ENCODE measurements at places on chromosomes 1 and 21. TPM values are rescaled to one million over a fixed set of nuclear protein-coding genes. Genes with fewer than 3 reads are reported as not detected.

The FCRL4 gene
- not detected for total RNA-seq

The RAD54L gene
- total RNA-seq: 33.1 TPM

The SPSB1 gene
- total RNA-seq: 11.3 TPM

The PRKCZ gene
- total RNA-seq: 41.0 TPM

The GSTM1 gene
- 10.8 TPM for total RNA-seq

The TLCD4 gene
- 0.14 TPM for total RNA-seq

The HSD3B1 gene
- total RNA-seq: not detected

The SLAMF9 gene
- 32.0 TPM for total RNA-seq

The TTC24 gene
- total RNA-seq: not detected

The OVAAL gene
- not detected for total RNA-seq

The CSRP1 gene
- 381 TPM for total RNA-seq

The NFIA gene
- 15.4 TPM for total RNA-seq

The HES3 gene
- 0.78 TPM for total RNA-seq

The LCE2B gene
- total RNA-seq: not detected

The VHLL gene
- not detected for total RNA-seq

The AIRE gene
- not detected for total RNA-seq

The GABRD gene
- total RNA-seq: not detected

The OR2T34 gene
- not detected for total RNA-seq

The TENT5C gene
- 0.19 TPM for total RNA-seq

The TNFRSF8 gene
- not detected for total RNA-seq

The TRIM46 gene
- 1.8 TPM for total RNA-seq

The S100A7 gene
- total RNA-seq: 0.42 TPM

The DNM3 gene
- 2.0 TPM for total RNA-seq

The KPRP gene
- total RNA-seq: not detected

The CFAP74 gene
- not detected for total RNA-seq

The CNIH3 gene
- 0.14 TPM for total RNA-seq

The CYYR1 gene
- total RNA-seq: 3.2 TPM

The ACTL8 gene
- not detected for total RNA-seq

The DNAJC28 gene
- total RNA-seq: 0.42 TPM

The MYBPH gene
- not detected for total RNA-seq

The SCNM1 gene
- total RNA-seq: 26.5 TPM

The RGS5 gene
- total RNA-seq: 1.1 TPM

The RAB42 gene
- total RNA-seq: 0.51 TPM

The KCNA2 gene
- total RNA-seq: not detected

The PRR9 gene
- not detected for total RNA-seq

The FMO1 gene
- total RNA-seq: not detected

The CELF3 gene
- total RNA-seq: not detected

The RIPPLY3 gene
- total RNA-seq: 1.1 TPM
